Umbilical cord (tissue), 2 donors: ENCODE measurements at places on chromosomes 2 and 18. TPM values are rescaled to one million over a fixed set of nuclear protein-coding genes. Genes with fewer than 3 reads are reported as not detected.

The VAMP8 gene
- 25.5 TPM for total RNA-seq

The ANKRD30B gene
- 1.4 TPM for total RNA-seq

The REG1B gene
- total RNA-seq, result 1.4 TPM

The STK17B gene
- 33.5 TPM for total RNA-seq

The AGXT gene
- total RNA-seq, result 0.48 TPM

The TMEM169 gene
- 0.48 TPM for total RNA-seq

The CKAP2L gene
- total RNA-seq, result 4.1 TPM

The DES gene
- 2,247 TPM for total RNA-seq

The PAX8 gene
- total RNA-seq, result 0.24 TPM

The PLA2R1 gene
- 18.3 TPM for total RNA-seq

The LYPD1 gene
- 0.72 TPM for total RNA-seq

The ST8SIA5 gene
- 3.6 TPM for total RNA-seq

The COL4A3 gene
- 3.9 TPM for total RNA-seq

The FZD7 gene
- 85.7 TPM for total RNA-seq

The ZNF532 gene
- total RNA-seq, result 116 TPM

The PARD6G gene
- total RNA-seq, result 12.8 TPM

The MEP1B gene
- total RNA-seq, result 2.6 TPM

The NPAS2 gene
- total RNA-seq, result 124 TPM

The TOGARAM2 gene
- 1.4 TPM for total RNA-seq

The TUBB8B gene
- total RNA-seq, result not detected

The TRIM54 gene
- total RNA-seq, result 5.1 TPM

The SKA1 gene
- total RNA-seq, result 2.9 TPM

The TWIST2 gene
- 32.0 TPM for total RNA-seq

The LHCGR gene
- total RNA-seq, result 2.6 TPM
